Kidney (tissue), 22 donors: ENCODE measurements at places on chromosomes 13 and 19.

DNA sequence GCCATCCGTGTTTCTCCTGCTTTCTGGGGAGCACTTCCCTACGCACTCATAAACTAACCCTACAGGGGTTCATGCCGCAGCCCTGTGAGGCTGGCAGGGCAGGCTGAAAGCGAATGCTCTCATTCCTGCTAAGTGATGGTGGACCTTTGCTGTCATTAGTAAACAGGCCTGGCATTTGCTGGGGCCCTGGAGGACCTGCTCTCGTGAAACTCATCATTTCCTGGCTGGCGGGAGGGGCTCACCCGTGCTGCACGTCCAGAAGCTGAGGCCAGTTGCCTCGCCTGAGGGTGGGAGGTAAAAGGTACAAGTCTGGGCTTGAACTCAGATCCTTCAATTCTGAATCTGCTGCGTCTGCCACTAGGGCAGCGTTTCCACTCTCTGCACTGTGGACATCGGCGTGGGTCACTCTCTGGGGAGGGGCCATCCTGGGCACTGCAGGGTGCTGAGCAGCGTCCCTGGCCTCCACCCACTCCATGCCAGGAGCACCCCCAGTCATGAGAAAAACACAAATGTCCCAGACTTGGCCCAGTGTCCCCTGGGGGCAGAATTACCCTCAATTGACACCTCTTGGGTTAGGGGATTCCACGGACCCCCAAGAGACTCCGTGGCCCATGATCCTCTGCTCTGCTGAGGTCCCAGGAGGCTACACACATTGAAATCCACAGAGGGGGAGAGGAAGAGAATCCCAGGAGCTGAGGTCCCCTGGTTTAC is 7.0 kb downstream of the MOB3A start:
- no peak for DNase-seq

GRCh38 chr19:37942516-37942902 is 35.5 kb downstream of the SIPA1L3 start:
- DNase-seq: no peak

GRCh38 chr19:33304371-33304759 is 2.0 kb upstream of the CEBPA start:
- DNase-seq: no peak

DNA sequence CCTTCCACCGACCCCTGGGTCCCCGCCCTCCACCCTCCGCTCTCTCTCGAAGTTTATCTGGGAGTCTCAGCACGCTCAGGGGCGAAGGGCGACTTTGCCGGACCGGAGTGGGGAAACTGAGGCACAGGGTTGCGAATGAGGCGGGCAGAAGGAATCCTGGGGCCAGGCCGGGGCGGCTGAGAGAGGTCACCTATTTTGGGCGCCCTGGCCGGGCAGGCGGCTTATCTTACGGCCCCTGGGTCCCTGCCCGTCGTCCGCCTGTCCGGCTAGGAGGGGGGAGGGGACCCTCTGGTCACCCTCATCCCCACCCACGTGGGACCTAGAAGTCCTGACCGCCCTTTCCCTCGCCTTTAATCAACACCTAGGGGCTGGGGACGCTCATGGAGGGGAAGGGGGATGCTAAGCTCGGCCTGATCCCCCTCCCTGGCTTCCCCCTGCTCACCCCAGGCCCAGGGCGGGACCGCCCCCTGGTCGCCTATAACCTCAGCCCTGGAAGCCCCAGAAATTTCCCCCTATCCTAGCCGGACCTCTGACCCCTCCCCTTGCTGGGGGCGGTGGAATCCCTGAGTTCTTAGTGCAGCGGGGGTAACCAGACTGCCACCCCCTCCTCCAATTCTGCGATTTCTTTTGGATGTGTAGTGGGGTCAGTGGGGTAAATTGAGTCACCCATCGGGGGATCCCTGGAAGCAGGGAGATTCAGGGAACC is 556 bp downstream of the TRIP10 start:
- DNase-seq: peak; percentile 92

DNA sequence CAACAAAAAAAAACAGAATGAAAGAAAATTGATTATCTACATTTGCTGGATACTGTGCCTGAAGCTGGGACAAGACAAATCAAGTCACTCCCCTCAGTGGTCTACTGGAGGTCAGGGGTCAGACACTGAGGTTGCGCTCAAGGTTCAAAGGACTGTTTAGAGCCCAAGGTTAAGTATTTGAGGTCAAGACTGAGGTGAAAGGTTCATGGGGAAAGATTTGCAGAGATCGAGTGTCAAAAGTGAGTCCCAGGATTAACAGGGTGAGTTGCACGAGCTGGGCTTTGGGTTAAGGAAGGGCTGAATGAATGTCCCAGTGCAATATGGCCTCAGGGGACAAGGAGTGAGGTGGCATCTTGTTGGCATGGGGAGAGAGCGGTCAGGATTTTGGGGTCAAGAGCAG is 3.4 kb upstream of the TOMM40 start:
- DNase-seq: no peak

DNA sequence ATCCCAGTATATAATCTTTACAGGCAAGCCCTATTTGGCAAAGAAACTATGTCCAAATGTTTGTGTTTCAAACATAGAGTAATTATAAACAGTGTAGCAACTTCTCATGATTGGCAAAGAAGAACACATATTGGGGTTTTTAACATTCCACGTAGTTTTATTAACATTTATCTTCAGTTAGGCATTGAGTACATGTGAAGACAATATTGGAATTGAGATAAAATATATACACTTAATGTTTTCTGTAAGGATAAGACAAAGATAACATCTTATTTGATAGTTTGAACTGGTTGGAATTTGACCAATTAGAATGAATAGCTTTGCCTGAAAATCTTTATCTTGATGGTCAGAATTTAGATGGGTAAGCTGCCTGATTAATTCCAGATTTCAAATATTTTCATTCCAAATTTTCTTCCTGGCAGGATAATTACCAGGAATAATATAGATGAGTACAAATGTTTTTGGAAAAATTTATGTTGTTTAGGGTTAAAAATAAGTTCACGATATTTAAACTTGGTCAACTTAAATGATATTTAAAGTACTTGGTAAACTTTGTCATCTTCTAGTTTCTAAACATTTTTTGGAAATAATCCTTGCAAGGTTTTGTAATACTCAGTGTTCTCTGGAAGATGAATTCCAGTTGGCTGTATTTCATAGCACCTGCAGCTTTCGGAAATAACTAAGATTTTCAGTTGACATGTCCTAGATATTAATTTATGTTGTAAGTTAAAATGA is 536.5 kb upstream of the SPRY2 start:
- no peak for DNase-seq

- no peak for DNase-seq
Observed at GRCh38 chr13:75251188-75251587, 230.8 kb downstream of the TBC1D4 start.

- DNase-seq: no peak
Observed at GRCh38 chr13:30926781-30927180, 5.7 kb upstream of the TEX26 start.

DNA sequence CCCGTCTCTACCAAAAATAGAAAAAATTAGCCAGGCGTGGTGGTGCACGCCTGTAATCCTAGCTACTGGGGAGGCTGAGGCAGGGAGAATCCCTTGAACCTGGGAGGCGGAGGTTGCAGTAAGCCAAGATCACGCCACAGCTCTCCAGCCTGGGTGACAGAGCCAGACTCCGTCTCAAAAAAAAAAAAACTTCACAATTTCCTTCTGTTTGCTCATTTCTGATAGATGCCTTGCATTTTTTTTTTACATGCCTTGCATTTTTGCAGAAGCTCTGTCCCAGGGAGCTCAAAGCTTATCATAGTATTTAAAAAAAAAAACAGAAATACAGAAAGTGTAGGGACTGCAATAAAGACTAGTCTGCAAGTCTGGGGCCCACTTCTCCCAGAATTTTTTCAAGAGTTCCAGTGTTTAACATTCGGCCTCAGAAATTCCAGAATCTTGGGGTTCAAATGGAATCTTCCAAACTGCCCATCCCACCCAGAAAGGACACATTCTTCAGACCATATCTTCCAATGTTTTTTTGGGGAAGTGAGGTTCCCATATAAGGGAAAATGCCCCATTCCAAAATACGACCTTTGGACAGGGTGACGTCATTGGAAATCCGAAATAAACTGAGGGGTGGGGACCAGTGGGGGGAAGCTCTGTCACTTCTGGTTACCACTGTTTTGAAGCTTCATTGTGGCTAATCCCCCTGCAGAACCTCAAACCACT is 17.2 kb upstream of the RAB8A start:
- peak; percentile 55 for DNase-seq
